ENCODE measurements at places on chromosomes 4 and X. TPM values are rescaled to one million over a fixed set of nuclear protein-coding genes. Genes with fewer than 3 reads are reported as not detected.

The MAGT1 gene
- total RNA-seq, result 71.0 TPM

The NPNT gene
- 0.29 TPM for total RNA-seq

The TMEM184C gene
- 44.7 TPM for total RNA-seq

The NHS gene
- total RNA-seq, result 3.0 TPM

The MMRN1 gene
- total RNA-seq, result not detected

The PRSS12 gene
- total RNA-seq, result 3.0 TPM

The ATP1B4 gene
- not detected for total RNA-seq

The GJB1 gene
- not detected for total RNA-seq

The PDCL2 gene
- not detected for total RNA-seq

The MAGEA2B gene
- total RNA-seq, result 0.77 TPM

The CYTL1 gene
- not detected for total RNA-seq

The FAM47E gene
- 0.38 TPM for total RNA-seq

The BEX5 gene
- not detected for total RNA-seq

The TRPC3 gene
- 0.98 TPM for total RNA-seq

The TSR2 gene
- 32.8 TPM for total RNA-seq

The STOX2 gene
- total RNA-seq, result 3.4 TPM

The CFP gene
- total RNA-seq, result 0.43 TPM

The NAA11 gene
- total RNA-seq, result not detected

The ZNF157 gene
- not detected for total RNA-seq

The HMX1 gene
- not detected for total RNA-seq

The STBD1 gene
- total RNA-seq, result 2.8 TPM

The RGS12 gene
- total RNA-seq, result 12.4 TPM

The ASMT gene
- not detected for total RNA-seq

The AFF2 gene
- total RNA-seq, result 0.02 TPM

The ANK2 gene
- total RNA-seq, result 21.2 TPM

The EMCN gene
- total RNA-seq, result not detected

The HPGD gene
- 1.3 TPM for total RNA-seq

The MAGED2 gene
- 130 TPM for total RNA-seq

The LARP7 gene
- total RNA-seq, result 48.6 TPM

The ADH1A gene
- total RNA-seq, result not detected

The CT45A10 gene
- total RNA-seq, result not detected

The F8A2 gene
- not detected for total RNA-seq

The MTCP1 gene
- 9.3 TPM for total RNA-seq

The GPR34 gene
- not detected for total RNA-seq

The SHROOM4 gene
- total RNA-seq, result not detected

The PPP1R2C gene
- not detected for total RNA-seq

The CT83 gene
- total RNA-seq, result not detected

The TEX28 gene
- not detected for total RNA-seq

The EPGN gene
- not detected for total RNA-seq

The NUDT6 gene
- total RNA-seq, result 7.2 TPM

The BANK1 gene
- 0.24 TPM for total RNA-seq

The ANTXR2 gene
- 33.1 TPM for total RNA-seq

The SOWAHD gene
- total RNA-seq, result not detected

The GATB gene
- 20.2 TPM for total RNA-seq

The FATE1 gene
- total RNA-seq, result not detected
